ENCODE measurements at places on chromosomes 7 and 10. TPM values are rescaled to one million over a fixed set of nuclear protein-coding genes. Genes with fewer than 3 reads are reported as not detected.

- DNase-seq: peak; percentile 88
Measured at GRCh38 chr10:96830511-96831199, 1.4 kb upstream of the LCOR start.

GRCh38 chr7:150923196-150923595, 54.9 kb downstream of the KCNH2 start:
- DNase-seq: no peak

DNA sequence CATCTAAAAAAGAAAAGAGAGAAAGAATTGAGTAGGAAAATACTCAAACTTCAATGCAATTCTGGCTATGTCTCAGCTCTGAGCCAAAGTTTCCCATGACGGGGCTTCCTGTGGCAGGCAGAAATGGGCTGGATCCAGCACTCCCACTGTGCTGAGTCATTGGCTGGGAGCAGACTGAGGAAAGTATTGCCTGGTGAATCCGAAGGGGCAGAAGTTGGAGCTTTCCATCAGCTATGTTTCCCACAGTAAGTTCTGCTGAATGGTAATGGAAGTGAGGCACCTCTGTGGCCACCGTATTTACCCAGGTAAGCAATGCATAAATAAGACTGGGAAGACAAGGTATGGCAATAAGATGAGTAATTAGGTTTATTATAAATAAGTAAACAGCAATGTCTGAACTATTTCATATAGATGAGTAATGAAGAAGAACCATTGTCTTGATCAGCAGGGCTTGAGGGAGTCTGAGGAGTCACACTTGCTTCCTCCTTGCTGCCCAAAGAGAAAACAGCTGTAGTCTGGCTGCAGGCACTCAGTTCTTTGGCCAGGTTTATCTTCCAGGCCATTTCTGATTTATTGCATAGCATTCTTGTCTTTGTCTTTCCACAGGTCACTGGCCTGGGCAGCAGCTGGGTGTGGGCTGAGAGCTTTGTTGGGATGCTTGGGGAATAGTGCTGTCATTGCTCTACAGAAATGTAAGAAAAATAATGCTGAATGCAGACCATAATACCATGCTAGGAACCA, 255.3 kb downstream of the DNAJB9 start:
- DNase-seq: no peak

- DNase-seq: no peak
Measured at GRCh38 chr7:50663396-50664102, 98.3 kb upstream of the DDC start.

DNA sequence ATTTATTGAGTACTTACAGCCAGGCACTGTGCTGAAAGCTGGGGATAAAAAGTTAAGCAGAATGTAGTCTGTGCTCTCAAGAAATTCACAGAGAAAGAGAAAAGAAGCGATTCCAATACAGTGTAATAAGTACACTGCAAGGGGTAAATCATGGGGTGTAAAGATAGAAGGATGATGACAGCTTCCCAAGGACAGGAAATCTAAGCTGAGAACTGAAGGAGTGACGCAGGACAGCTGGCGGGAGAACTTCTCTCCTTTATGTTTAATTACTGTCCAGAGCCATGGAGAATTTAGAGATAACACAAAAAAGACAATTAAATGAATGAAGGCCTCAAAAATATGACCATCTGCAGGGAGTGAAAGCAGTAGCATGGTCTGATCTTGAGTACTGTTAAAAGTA, 34.8 kb downstream of the C7orf33 start:
- no peak for DNase-seq

- DNase-seq: no peak
Measured at GRCh38 chr10:107451047-107451446, 286.5 kb upstream of the SORCS1 start.

DNA sequence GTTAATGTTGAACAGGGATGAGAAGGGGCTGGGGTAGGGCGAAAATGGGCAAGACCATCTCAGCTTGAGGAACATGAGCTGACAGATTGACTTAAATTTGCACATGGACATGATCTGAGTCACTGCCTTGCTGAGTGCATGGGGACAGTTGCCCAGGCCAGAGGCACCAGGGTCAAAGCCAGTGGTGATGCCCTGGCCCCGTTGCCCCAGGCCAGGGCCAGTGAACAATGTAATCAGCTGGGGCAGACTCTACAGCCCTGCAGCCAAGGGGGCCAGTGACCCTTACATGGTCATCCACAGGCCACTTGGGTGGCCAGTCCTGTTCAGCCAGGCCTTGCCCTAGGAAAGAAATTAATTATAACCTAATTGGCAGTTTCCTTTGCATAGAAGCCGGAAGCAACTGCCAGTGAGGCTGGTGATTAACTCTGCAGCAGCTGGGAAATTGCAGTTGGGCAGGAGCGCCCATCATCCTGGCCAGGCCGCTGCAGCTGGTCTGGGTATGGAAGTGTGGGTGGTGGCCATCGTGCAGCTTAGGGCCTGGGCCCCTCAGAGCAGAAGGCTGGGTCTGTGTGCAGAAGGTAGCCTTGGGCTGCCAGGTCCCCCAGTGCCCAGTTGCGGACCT, 9.6 kb downstream of the RET start:
- DNase-seq: no peak

DNA sequence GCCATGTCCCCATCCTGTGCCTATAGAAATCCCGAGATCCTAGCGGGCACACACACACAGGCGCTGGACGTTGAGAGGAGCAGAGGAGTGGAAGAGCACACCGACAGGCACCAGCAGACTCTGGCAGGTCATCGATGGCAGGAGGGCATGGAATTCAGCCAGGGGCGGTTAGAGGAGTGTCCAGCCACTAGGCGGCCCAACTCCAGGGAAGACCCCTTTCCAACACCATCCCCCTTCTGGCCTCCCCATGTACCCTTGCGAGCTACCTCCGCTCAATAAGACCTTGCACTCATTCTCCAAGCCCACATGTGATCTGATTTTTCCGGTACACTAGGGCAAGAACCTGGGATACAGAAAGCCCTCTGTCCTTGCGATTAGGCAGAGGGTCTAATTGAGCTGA, 356.0 kb upstream of the DPP6 start:
- DNase-seq: no peak

DNA sequence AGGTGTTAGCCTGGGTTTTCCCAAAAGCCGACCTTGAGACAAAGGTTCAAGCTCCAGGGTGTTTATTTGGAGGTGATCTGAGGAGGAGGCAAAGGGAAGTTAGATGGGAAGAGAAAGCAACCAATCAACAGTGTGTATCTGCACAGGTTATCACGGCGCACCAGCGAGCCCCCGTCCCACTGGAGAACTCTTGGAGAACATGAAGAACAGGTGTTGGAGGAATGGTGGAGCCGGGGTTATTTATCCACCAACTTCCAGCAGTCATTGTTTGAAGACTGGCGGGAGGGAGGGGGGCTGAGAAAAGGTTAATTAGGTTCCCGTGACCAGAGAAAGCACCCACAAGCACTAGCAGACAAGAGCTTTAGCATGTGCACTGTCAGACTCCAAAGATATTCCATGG, 282.5 kb upstream of the FOXK1 start:
- no peak for DNase-seq

DNA sequence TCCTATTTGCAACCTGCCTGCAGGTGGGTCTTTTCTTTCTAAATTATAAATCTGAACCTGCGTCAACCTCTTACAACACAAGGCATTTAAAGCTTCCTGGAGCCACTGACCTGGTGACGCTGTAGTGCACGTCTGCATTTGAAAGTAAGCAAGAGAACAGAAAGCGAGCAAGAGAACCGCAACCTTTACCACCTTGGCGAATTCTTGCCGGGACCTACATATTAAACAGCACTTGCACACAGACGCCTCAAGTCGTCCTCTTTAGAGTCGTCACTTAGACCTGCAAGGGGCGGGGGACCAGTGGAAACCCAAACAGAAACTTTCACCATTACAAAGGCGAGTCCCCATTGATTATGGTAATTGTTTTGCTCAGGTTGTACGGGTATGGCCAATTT, 9.5 kb downstream of the GLI3 start:
- DNase-seq: no peak

The ATP6V1F gene
- total RNA-seq: 155 TPM

The RAB19 gene
- not detected for total RNA-seq

The ABLIM1 gene
- total RNA-seq: 246 TPM

Measured in OCI-LY7 (cell line).